ENCODE measurements at places on chromosomes 11 and 22.

- DNase-seq, result no peak
These were observed 50.6 kb upstream of the APOA1 start for GRCh38 chr11:116888024-116888423.

- DNase-seq, result no peak
These were observed 1984.1 kb upstream of the RAG2 start for GRCh38 chr11:38582151-38582550.

DNA sequence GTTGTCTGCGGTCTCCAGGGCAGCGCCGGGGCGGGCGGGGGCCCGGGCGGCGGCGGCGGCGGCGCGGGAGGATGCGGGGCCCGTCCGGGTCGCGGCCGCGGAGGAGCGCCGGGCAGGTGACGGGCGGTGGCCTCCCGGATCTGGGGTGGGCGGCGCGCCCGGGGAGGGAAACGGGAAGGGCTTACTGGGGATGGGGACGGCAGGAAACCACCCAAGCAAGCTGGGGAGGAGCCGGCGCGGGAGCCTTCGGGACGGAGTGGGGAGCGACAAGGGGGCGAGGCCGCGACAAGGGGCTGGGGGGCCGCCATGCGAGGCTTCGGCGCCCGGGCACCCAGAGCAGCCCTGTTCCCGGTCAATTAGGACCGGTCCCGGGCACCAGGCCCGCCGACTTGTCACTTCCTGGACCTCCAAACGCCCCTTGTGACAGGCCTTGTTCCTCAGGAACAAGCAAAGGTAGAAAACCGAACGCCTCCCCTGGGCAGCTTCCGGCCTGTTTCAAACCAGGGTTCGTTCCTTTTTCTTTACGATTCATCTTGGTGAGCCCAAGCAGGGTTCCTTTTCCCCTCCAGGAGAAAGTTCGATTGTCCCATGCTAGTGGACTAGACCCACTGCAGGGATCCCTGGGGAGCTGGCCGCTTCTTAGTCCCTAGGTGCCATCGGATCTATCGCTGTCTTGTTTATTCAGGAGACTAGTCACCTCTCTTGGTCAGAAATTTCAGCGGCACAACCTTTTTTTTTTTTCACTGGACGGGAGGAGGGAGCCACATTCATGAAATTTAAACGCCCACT is 492 bp downstream of the JHY start:
- peak; percentile 23 for DNase-seq

DNA sequence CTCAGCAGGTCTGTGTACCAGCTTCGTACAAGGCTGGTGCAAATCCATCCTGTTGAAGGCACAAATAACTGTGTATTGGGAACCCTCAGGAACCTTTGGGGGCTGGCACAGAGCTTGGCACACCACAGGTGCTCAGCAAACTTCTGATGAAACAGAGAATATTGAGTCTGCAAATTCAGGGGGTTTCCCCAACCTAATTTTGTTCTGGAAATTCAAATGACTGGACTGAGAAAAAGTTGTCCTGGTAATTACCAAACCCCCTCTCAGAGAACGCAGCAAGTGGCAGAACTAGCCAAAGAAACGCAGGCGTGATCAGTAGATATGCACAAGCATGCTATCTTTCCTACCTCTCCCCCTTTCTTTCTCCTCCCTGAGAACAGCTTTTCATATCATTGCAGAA is 47.6 kb downstream of the LIF start:
- no peak for DNase-seq

DNA sequence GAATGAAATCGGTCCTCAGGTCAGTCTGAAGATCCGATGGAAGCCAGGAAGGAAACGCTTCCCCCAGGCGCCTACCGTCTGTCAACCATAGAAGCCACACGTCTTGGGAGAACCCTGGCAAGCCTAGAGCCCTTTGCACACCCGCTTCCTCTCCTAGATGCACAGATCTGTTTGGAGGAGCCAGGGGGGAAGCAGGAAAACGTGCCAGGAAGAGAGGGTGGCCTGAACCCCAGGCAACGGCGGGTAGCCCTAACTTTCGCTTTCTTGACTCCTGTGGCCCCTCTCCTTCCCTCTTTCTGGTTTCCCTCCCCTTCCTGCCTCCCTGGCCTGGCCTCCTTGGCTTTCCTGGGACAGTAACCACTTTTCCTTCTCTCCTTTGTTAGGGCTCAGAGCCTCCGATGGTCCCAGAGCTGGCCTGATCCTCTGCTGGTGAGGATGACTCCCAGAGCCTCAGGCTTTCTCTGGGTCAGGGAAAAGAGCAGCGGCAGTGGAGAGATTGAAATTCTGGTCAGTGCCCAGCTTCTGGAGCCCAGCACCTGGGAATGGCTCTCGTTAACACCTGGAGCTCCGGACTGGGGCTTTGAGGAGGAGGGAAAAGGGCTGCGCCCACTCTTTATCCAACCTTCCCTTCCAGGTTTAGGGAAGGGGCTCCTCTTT is 2.1 kb downstream of the FXYD6 start:
- DNase-seq, result no peak

DNA sequence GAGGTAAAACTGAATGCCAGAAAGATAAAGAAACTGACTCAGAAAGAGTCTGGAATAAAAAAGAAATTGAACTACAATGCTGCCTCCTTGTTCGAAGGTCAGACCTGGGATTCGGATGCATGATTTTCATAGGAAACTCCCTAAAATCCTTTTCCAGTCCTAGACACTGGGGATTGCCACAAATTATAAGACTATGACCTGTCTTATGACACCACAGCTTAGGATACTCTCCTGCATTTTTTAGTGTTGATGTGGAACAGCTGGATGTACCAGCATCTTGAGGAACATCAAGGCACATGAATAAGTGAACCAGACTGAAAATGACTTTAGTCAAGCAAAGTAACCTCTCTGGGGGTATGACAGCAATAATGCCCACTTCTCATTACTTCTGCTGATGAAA is 9.0 kb downstream of the KIRREL3 start:
- DNase-seq, result no peak

GRCh38 chr11:3902441-3902840 is 47.0 kb downstream of the STIM1 start:
- no peak for DNase-seq

- no peak for DNase-seq
These were observed 35.4 kb downstream of the KCNQ1OT1 start for GRCh38 chr11:2664376-2664775.

- DNase-seq, result no peak
These were observed 77.5 kb downstream of the DENND5A start for GRCh38 chr11:9187616-9188015.

GRCh38 chr11:8035200-8035855 is 45.7 kb upstream of the TUB start:
- DNase-seq, result no peak

DNA sequence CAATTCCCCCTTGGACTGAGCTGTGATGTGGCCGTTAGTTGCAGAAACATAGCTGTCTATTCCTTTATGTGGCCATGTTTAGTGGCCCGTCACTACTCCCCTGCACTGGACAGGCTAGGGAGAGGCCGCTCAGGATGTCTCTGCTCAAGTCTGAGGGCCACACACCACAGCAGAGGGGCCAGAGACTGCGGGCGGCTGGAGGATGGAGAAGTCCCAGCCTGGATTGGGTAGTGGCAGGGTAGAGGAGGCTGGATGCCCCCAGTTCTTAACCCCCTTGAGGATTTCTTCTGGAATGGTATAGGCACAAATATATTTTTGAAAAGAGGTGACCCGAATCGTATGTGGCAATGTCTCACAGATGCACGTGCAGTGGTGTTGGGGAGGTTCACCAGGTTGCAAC is 116.4 kb upstream of the B3GAT1 start:
- no peak for DNase-seq

- no peak for DNase-seq
These were observed 7.4 kb downstream of the CNTF start for GRCh38 chr11:58629857-58630256.

GRCh38 chr11:107824668-107825369 is 33.8 kb downstream of the SLC35F2 start:
- DNase-seq, result no peak

- no peak for DNase-seq
These were observed 9.2 kb upstream of the P2RY6 start for GRCh38 chr11:73262851-73263495.

GRCh38 chr22:20131597-20131858 is at the start of gene ZDHHC8:
ZDHHC8 (plus strand) TSS chr22:20131804; CDS start chr22:20131948, 144 bp downstream.
- DNase-seq, result peak; percentile 41

- DNase-seq, result peak; percentile 31
These were observed 26.3 kb downstream of the PRCP start for GRCh38 chr11:82873919-82874333.

DNA sequence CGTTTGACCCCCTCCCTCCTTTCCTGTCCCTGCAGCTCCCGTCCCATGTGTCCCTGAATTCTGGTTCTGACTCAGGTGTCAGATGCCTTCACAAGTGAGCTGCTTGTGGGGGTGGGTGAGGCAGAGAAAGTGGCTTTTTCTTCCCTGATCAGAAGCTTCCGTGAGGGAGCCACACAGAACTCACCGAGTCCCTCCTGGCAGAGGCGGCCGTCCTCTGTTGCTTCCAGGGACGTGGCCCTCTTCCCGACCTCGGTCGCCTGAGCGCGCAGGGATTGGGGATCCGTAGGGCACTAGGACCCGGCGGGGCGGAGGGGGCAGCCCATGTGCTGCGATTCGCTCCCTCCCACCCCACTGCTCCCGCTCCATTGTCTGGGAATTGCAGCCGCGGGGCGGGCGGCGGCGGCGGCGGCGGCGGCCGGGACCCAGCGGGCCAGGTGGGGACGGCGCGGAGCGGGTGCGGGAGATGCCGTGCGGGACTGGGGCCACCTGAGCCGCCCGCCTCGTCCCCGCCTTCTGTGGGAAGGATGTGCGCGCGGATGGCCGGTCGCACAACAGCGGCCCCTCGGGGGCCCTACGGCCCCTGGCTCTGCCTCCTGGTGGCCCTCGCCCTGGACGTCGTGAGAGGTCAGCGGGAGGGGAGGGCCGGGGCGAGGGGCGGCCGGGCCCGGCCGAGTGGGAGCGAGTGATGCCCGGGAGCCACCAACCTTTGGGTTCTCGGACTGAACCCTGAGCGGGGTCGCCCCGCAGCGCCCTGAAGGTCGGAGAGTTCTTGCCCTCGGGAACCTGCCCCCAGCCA is at the start of gene TMEM132A:
TSS of gene TMEM132A (plus strand) at position 351 of the 796 bp plus-strand sequence. CDS start at position 525, 174 bp downstream.
- DNase-seq, result no peak

DNA sequence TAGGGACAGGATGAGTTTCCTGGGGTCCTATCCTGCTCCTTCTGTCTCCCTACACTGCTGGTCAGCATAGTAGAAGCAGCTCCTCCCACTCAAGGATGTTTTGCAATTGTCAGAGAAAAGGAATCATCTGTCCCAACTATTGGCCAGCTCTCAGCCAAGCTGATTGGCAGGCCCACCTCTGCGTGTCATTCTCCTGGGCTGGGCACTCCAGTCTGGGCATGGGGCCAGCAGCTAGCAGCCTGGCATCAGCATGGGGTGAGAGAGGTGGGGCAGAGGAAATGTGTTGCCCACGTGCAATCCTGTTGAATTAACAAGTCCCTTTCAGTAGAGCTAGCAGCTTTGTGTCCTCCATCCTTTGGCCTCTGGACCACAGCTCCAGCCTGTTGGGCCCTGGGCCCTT is 14.1 kb downstream of the ANKK1 start:
- DNase-seq, result no peak

DNA sequence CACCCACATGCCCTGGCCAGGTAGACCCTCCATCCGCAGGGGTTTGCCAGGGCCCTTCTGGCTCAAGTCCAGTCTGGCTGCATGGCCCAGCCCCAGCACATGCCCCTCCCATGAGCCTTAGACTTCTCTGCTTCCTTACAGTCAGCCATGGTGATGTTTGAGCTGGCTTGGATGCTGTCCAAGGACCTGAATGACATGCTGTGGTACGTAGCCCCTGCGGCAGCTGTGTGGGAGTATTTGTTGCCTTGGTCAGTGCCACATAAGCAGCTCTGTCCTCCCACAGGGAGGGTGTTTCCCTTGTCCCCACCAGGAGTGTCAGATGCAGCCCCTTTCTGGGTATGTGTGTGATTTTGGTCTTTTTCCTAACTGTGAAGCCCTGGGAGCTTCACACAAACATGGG is 17.5 kb downstream of the CDC45 start:
- DNase-seq, result no peak

- DNase-seq, result no peak
These were observed 50.1 kb upstream of the GCAT start for GRCh38 chr22:37757663-37758062.

GRCh38 chr11:74744277-74744676 is 4.4 kb upstream of the RNF169 start:
- DNase-seq, result no peak

DNA sequence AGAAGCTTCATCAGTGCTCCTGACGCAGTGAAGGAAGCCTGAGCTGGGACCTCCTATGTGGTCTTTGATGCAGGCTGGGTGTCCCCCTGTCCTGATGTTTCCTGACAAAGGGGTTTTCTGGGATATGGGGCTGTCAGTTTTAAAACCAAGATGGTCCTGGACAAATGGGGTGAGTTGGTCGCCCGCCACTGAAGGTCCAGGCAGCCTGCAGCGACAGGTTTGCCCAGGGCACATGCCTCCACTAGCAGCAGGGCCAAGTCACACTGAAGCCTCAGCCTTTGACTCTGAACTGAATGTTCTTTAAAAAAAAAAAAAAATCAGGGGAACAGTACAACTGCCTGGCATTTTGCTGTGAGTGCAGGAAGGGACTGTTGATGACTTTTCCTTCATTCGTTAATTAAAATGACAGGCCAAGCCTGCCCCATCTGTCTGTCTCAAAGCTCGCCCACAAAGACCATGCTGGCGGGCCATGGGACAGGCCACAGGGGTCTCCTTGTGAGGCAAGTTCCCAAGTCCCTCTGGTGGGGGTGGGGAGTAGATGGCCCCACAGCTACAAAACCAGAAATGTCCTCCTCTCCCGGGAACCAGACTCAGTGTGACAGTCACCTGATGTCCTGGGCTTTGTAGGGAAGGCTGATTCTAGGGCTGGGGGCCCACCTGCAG is 274.8 kb downstream of the CTTN start:
- no peak for DNase-seq

- DNase-seq, result no peak
These were observed 42.6 kb downstream of the SC5D start for GRCh38 chr11:121334973-121335710.
